ENCODE measurements at places on chromosomes 12 and 14. TPM values are rescaled to one million over a fixed set of nuclear protein-coding genes. Genes with fewer than 3 reads are reported as not detected.

- no peak for DNase-seq
Measured at GRCh38 chr14:96274543-96274942, 18.5 kb downstream of the BDKRB1 start.

DNA sequence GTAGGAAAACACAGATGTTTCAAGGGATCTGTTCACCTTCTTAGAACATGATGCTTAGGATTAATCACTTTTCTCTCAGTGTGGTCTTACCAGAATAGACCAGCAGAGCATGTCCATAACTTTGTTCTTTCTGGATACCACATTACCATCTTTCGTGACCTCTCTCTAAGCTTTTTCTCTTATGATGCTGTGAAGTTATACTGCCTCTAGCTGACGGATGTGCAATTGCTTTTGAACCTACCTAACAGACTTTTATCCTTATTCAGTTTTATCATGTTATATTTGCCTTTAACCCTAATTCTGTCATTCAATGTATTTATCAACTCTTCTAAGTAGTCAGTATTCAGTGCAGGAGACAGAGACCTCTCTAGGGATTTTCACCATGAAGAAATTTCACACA is 246.7 kb downstream of the DACT1 start:
- DNase-seq = no peak

DNA sequence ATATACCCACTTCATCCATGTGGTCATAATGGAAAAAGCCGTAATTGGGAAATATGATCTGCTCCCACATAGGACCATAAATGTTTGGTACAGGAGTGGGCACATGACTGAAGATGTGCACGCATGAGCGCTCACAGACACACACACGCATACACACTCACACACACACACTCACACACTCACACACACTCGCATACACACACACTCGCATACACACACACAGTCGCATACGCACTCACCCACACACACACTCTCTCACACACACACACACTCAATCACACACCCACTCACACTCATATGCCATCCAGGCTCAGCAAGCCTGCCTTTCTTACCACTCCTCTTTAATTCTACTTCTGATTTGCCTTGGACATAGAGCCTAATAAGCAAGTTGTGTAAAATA is 45.6 kb upstream of the EGLN3 start:
- no peak for DNase-seq

Gene P2RX2
- not detected for total RNA-seq

DNA sequence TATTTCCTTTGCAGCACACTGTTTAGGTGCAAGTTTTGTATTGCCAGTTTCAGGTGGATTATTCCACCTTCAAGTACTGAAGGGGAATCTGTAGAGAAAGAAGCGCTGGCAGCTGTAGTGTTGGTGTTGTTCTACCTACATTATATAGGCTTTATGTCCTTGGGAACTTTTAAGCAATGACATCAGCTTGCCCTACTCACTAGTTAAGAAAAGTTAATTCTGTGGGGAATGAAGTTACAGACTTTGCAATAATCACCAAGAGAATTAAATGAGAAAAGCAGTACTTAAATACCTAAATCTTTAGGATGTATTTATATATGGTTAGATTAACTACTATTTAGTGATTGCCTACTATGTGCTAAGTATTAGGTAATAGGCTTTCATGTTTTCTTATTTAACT is at the start of gene OR4E1:
OR4E1 (minus strand) TSS at position 101 of the 400 bp plus-strand sequence. CDS start 2,883 bp downstream, outside the sequence.
- DNase-seq = no peak

Gene AQP2
- total RNA-seq = not detected

DNA sequence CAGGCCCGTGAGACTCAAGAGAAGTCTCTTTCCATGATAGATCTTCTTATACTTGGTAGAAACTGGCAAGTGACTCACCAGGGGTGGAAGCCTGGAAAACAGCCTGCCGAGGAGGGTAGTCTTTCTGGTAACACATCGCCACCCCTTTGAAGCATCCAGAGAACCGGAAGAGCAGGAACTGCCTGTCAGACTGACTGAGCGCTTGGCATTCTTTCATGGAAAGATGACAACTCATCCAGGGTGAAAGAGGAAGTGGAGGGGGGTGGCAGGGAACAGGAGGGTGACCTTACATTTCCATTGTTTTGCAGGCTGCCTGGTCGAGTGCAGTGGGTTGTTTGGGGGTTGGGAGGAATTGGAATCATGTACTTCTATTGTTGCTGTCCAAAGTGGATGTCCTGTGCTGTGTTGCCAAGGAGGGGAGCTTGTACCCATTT is 34.5 kb downstream of the PRKCH start:
- DNase-seq = no peak

- no peak for DNase-seq
Measured at GRCh38 chr12:120851444-120851843, 52.7 kb downstream of the SPPL3 start.

DNA sequence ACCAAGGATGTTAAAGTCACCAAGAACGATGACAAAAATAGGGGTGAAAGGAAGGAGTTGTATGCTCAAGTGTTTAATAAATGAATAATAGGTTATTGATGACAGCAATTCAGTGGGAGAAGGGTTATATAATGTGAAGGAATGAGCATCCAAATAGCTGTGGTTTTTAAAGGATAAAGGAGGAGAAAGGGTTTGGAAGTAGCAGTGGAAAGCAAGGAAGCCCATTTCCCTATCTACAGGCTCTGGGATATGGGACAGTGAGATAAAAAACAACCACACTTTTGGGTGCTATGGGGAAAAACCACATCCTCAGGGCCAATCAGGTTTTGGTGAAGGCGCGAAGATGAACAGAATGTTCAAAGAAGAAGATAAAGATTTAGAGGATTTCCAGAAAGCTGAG is 258.6 kb downstream of the ZFP36L1 start:
- no peak for DNase-seq

- DNase-seq = no peak
Measured at GRCh38 chr14:74049876-74050495, 30.8 kb downstream of the BBOF1 start.
